Lower lobe of right lung (tissue), 2 donors: ENCODE measurements at places on chromosomes 16 and 17. TPM values are rescaled to one million over a fixed set of nuclear protein-coding genes. Genes with fewer than 3 reads are reported as not detected.

CDYL2 gene
- total RNA-seq: 14.7 TPM

FBXO39 gene
- total RNA-seq: not detected

OR1G1 gene
- not detected for total RNA-seq

- no peak for DNase-seq
These were observed 12.3 kb downstream of the NUPR1 start for GRCh38 chr16:28526201-28527099.

DNA sequence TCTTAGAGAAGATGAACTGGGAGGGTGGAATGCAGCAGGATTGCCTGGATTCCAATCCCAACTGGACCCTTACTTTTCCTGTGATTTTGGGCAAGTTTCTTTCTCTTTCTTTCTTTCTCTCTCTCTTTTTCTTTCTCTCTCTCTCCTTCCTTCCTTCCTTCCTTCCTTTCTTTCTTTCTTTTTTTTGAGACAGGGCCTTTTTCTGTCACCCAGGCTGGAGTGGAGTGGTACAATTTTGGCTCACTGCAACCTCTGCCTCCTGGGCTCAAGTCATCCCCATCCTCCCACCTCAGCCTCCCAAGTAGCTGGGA lies 20.5 kb downstream of the CDH1 start:
- no peak for DNase-seq

RAD51C gene
- total RNA-seq: 21.0 TPM
